ENCODE measurements at places on chromosomes 3 and 15.

DNA sequence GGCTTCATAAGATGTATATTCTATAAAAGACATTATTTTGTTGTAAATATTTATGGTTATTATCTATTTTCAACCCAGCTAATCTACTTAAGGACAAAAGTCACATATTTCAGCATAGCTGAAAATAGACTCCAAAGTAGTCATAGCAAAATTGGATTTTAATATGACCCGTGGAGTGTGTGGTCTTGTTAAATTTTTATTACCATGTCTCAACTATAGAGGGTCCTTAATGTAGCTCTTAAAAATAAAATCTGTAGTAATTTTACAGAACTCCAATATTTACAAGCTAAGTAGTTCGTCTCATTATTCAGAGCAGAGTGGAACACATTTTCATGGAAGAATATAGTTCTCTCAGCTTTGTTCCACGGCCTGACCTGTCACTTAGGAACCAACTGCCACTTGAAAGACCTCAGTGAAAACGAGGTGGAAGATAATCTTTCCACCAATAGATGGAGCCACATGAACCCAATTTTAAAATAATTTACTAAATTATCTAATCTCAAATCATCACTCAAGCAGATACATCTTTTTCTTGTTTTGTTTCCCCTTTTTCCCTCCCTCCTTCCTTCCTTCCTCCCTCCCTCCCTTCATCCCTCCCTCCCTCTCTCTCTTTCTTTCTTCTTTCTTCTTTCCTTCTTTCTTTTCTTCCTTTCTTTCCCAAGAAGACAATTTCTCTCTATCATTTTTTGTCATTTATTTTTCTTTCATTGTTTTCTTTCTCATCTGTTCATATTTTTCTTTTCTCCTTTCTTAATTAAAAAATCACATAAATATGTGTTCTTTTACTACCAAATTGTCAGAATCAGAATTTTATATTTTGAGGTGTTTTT lies 97.2 kb downstream of the CLDN1 start:
- no peak for DNase-seq

- DNase-seq: no peak
These were observed 41.3 kb upstream of the TNFSF10 start for GRCh38 chr3:172564499-172564898.

DNA sequence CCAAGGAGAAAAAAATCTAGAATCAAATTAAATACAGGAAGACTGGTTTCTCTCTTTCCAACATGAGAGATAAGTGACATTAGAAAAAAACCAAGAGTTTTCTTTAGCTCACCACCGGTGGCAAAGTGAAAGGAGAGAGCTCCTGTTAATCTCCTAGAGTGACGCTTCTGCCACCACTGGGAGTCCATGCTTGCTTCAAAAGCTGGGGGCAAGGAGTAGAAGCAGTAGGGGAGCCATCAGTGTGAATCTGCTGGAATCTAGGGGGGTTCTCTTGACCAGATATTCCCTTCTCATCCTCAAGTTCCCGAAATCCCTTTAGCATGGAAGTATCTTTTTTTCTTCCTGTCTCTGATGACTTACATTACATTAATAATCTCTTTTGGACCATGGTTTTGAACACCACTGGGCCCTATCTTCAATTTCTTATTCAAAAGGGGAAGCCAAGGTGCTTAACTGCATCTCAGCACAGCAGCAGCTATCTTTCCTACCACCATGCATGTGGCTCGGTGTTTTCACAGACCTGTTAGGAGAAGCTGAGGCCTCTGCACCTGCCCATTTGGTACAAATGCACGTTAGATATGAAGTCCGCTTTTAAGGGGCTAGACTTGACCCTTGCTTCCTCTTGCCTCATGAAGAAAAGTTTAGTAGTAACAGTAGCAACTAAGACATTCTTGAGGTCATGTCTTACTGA lies 6.6 kb upstream of the ICE2 start:
- no peak for DNase-seq

DNA sequence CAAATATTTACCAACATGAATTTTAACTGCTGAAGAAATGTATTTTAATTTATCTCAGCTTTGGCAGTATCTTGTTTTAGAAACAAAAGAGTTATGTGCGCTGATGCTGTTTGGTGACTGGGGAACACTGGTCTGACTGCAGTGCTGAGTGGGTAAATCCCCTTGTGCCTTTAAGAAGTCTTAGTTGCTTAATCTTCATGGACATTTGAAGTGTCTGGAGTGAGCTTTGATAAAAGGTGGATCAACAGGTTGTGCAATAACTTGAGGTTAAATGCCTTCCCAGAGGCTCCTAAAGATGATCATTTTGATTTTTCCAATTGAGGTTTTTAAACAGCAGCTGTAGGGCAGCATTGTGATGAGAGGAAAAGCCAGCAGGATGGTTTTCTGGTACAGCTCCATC lies 68.7 kb downstream of the TP63 start:
- no peak for DNase-seq

DNA sequence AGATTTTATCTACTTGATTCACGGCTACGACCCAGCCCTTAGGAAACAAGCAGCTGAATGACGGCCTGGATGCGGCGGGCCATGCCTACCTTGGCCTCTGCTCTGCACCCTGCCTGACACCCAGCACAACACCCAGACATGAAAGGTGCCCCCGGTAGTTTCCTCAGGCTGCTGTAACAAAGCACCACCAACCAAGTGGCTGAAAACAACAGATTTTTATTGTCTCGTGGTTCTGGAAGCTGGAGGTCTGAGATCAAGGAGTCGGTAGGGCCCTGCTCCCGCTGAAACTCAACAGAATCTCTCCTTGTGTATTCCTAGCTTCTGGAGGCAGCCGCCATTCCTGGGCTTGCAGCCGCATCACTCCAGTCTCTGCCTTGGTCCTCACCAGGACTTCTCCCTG lies 111.7 kb downstream of the ADCY5 start:
- no peak for DNase-seq

DNA sequence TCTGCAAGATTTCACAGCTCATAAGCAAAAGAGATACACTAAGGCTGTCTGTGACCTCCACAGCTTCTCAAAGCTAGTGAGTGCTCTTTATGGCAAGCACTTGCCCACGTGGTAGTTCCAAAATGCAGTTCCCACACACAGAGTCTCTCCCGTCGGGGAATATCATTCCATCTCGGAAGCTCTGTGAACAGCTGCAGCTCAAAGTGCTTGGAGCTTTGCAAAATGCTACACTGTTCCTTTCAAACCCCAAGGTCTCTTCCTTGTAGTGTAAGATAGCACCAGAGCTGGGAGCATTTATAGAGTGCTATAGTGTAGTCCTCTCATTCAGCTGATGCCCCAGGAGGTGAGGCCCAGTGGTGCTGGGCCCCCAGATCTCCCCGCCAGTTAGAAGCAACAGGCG lies 36.1 kb downstream of the ST6GAL1 start:
- no peak for DNase-seq

GRCh38 chr15:83115831-83116565 lies 8.6 kb downstream of the TM6SF1 start:
- DNase-seq: no peak

DNA sequence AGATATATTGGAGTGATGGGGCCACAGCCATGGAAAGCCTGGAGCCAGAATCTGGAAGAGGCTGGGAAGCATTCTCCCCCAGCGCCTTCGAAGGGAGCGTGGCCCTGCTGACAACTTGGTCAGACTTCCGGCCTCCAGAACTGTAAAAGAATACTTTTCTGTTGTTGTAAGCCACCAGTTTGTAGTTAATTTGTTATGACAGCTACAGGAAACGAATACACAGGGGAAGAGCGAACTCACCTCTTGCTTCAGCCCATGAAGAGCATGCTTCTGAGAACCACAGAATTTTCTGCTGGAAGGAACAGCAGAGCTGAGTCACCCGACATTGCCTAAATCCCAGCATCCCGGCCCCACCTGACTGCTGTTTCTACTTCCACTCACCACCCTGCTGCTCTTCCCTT lies 501.7 kb downstream of the SHQ1 start:
- DNase-seq: no peak

DNA sequence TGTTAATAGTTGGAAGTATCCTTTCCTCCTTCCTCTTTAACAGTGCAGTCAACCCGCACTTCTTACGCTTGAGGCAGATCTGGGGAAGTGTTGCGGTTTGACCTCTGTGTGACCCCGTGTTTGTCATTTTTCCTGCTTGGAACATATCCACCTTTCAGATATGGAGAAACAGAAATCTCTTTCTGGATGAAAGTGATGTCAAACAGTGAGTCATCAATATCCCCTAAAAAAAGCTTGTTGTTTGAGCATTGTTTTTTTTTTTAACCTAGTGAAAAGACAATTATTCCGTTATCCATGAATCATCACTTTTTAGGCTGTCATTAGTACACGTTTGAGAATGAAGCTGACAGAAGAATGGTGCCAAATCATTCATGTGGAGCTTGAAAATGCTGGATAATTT lies 293.7 kb downstream of the ARPP21 start:
- DNase-seq: no peak

GRCh38 chr3:153749070-153749610 lies 372.1 kb upstream of the ARHGEF26 start:
- no peak for DNase-seq

GRCh38 chr3:22928216-22929110 lies 274.7 kb upstream of the UBE2E2 start:
- no peak for DNase-seq

Measured in activated effector memory CD4-positive, alpha-beta T cell treated with Interleukin-2 at 50 U/mL for 16 hours (primary cell).